Spleen (tissue), 13 donors: ENCODE measurements at places on chromosomes 3 and 15. TPM values are rescaled to one million over a fixed set of nuclear protein-coding genes. Genes with fewer than 3 reads are reported as not detected.

- no peak for DNase-seq
Measured at GRCh38 chr15:53000409-53000808, 210.3 kb upstream of the ONECUT1 start.

- DNase-seq, result no peak
Measured at GRCh38 chr3:178201714-178202113, 334.5 kb upstream of the KCNMB2 start.

DNA sequence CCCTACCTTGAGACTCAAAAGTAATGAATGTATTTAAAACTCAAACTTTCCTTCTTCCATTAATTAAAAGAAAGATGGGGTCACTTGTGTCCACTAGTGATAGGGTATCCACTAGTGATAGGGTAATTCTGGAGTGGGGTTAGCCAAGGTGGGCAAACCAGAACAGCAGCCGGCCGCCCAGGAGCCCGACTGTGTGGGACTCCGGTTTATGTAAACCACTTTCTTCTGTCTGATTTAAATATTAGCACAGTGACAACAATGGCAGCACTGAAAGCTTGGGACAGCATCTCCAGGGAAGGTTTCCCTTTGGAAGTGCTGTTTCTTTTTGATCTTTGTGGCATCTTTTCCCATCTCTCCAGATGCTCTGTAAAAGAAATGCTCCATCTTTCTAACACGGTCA is 722 bp downstream of the MYZAP start:
- no peak for DNase-seq

- no peak for DNase-seq
Measured at GRCh38 chr15:59817834-59818233, 128.7 kb upstream of the BNIP2 start.

Gene SLC28A2
- polyA plus RNA-seq, result not detected

Gene SLC6A11
- 0.35 TPM for polyA plus RNA-seq
